T-helper 22 cell (primary cell): ENCODE measurements at places on chromosomes 7 and 10.

DNA sequence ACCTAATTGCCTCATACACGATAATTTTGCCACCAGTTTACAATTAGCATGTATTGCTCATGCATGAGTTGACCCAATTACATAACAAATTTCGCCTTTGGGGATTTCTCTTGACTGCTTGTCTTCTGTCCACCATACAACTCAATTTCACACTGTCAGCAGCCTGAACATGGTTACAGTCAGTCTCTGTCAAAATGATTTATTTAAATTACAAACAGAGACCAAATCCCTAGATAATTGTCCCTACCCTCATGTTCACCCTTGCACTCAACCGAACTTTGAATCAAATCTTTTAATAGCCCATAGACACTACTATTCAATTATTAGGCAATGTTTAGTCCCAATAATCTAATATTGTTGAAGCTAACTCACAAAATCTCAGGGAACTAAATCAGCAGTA lies 59.7 kb upstream of the NEBL start:
- DNase-seq: no peak

DNA sequence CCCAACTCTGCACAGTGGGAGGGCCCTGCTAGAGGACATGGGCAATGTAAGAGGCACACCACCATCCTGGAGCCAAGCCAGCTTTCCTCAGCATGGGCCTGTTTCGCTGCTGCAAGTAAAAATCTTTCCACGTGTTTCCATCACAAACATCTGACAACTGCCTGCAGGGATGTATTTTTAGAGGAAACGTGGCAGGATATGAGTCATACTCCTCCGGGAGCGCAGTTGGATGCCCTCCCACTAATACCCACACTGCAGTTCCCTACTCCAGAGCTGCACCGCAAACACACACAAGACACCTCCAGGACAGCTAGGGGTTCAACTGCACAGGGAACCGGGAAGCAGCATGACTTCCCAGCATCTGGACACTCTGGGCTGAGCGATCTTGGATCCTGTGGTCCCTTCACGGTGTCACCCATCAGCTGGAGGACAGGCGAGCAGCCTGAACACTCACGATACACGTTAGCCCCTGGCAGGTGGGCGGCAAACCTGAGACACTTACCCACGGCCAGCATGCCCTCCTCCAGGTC lies 26.1 kb downstream of the PLAC9 start:
- no peak for DNase-seq

DNA sequence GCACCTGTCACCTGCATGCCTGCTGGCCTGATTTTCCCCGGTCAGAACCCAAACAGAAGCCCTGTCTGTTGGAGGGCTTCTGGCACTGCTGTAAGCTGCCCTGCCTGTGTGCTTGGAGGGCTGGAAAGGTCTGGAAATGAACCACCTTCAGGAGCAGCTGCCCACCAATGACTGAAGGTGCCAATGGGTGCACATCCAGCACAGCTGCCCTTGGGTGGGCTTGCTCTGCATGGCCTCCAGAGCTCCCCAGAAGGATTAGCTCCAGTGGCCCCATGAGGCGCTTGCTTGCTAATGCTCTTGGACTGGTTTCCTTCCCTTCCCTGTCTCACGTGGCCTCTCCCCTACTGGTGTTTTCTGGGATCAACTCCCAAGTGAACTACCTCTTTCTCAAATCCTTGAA lies 43.2 kb downstream of the WDFY4 start:
- no peak for DNase-seq

GRCh38 chr10:100508691-100509150 lies 10.9 kb downstream of the SEC31B start:
- DNase-seq: no peak

DNA sequence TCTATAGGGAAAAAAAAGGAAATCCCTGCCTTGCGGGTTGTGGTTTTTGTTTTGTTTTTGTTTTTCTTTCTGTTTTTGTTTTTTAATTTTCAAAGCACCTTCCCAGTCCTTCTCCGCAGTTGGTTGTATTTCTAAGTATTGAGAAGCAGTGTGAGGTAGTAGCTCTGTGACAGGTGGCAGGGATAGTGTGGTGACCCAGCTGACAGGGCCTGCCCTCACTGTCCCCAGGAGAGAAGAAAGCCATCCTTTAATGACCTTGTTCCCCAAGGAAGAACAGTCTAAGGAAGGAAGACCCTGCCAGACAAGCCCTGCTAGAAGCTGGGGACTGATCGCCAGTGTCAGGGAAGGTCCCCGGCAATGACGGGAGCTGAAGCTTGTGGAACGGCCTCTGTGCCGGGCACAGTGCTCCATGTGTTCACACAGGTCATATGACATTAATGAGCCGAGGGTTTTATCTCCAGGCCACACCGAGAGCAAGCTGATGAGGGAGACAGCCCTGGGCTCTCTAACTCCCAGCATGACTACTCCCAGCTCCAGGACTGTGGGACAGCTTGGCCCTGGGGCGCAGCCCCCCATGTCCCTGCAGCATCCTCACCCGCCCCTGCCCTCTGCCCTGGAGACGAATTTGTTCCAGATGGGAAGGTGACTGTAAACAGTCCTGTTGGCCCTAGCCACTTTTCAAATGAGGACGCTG lies 69.0 kb upstream of the LRRC18 start:
- no peak for DNase-seq

DNA sequence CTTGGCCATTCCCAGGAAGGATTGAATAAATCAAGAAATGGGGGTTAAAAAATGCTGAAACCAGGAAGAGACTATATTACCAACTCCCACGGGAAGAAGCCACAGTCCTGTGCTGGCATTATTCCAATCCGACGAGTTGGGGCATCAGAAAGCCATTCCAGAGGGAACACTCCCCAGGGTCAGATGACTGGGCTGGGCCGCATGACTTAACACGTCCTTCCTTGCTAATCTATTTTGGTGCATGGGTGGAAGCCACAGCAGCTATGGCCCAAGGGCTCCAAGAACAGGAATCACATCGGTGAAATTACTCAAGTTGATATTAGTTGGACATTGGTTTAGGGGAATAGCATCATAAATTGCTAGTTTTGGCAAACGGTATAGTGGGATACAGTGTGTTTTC lies 592.9 kb upstream of the NRP1 start:
- DNase-seq: no peak

DNA sequence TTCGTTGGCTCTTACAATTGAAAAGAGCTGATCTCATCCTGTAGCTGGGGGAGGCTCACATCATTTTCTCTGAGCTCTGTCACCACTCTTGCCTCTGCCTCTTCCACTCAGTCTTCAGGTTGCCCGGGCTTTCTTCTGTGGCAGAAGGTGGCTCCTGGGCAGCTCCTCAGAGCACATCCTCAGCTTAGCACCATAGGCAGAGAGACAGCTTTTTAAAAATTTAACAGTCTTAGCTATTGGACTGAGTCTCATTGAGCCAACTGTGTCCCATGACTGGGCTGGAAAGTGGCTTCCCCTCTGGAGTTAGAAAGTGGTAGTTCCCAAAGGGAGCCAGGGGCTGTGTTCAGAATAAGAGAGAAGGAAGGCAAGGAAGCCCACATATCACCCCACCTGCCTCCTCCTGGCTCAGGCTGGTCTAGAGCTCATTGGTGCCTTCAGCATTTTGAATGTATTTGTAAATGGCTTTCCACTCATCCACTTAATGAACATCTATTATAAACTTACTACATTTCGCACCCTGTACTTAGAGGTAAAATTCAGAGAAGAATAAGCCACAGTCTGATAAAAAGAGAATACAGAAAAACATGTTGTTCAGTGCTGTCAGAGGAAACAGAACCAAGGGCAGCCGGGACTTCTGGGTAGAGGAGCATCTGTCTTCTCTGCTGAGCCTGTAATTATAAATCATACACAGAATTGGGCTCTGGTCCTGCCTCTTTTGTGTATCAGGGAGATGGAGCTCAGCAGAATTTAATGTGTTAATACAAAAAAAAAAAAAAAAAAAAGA lies 119.3 kb downstream of the WDFY4 start:
- no peak for DNase-seq

DNA sequence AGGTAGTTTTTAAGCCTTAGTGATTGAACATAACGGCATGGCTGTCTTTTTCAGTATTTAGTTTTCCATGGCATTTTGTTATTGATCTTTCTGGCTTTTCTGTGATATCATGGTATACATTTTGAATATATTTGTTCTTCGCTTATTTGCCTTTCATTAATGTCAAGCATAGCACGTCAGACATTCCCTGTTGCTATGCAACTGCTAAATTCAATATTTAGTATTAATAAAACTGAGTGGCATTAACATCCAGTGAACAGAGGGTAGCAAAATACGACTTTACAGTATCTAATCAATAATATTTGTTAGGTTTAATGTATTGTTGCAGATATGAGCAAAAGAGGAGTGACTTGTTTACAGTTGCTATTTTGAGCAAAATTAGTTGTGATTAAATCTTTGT lies 72.5 kb downstream of the LCOR start:
- DNase-seq: no peak

DNA sequence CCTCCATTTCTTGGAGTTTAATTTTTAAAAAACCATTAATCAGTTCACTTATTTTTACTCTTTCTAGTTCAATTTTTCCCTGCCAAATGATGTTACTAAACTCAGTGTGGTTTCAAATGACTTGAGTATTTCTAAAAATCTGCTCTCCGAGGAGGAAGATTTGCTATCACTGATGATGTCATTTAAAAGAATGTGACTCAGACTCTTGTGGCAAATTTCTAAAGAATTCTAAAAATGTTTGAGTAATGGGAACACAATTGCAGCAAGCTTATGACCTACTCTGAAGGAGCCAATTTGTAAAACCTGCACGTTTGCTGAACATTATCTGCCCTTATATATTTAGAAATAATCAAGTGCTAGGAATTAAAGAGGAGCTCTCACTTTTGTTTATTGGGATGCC lies 88.6 kb downstream of the SPAG6 start:
- no peak for DNase-seq

- DNase-seq: no peak
These were observed 10.1 kb upstream of the EGR2 start for GRCh38 chr10:62826273-62826672.

- DNase-seq: no peak
These were observed 238.9 kb downstream of the IPMK start for GRCh38 chr10:58028597-58029366.

DNA sequence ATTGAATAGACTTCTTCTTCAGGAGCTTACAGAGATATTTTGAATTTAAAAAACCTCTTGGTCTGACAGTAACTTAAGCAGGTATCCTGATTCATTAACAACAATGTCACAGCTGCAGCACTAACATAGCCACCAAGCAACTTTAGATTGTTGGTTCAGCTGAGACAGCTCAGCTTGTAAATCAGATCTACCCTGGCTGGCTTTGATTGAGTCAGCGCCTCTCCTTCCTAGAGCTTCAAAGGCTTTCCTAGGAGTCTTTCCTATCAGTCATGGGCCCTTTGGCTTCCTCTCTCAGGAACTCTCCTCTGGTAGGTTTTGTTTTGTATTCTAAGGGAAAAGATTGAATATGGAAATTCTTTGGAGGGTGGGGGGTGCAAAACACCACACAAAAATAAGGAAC lies 70.7 kb upstream of the STEAP4 start:
- DNase-seq: no peak

GRCh38 chr10:112115781-112116385 lies 67.7 kb downstream of the GPAM start:
- DNase-seq: no peak

DNA sequence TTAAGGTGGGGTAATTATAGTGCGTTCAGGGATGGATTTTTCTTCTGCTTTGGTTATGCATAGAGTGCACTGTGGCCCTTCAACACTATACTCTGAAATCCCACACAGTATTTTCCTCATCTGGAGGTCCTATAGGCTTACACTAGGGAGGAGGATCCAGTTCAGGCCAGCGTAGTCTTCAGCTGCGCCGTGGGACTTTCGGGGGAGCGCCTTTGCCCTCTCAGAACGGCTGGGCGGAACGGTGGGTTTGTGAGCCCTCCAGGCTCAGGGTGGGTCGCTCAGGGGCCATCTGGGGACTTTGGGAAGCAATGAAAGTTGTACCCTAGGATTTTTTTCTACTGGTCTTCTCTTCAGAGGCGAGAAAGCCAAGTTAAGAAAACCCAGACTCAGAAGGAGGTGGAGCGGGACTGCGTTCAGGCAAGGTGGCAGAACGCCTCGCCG lies 652 bp upstream of the VPS26A start:
- no peak for DNase-seq

- no peak for DNase-seq
These were observed 10.3 kb downstream of the TMEM106B start for GRCh38 chr7:12221414-12221813.

GRCh38 chr10:130369645-130370381 lies 233.6 kb downstream of the GLRX3 start:
- DNase-seq: no peak

DNA sequence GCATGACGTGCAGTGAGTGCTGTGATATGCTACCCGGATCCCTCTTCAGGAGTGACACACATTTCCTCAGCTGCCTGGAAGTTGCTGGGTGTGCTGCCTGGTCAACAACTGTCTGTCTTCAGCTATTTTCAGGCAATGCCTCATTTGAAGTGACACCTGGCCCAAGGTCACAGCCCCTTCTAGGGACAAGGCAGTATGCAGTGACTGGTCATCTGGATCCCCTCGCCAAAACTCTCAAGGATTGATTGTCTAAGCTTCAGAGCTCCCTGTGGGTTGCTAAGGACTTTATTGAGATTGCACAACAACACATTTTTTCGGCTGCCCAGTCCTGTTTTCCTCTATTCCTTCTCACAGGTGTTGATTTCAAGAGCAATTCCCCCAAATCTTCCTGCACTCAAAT lies 108.8 kb downstream of the GNAI1 start:
- no peak for DNase-seq

- DNase-seq: no peak
These were observed 630.8 kb downstream of the ANKRD7 start for GRCh38 chr7:118855290-118855689.

- DNase-seq: no peak
These were observed 26.1 kb downstream of the IFIT5 start for GRCh38 chr10:89440226-89441009.

DNA sequence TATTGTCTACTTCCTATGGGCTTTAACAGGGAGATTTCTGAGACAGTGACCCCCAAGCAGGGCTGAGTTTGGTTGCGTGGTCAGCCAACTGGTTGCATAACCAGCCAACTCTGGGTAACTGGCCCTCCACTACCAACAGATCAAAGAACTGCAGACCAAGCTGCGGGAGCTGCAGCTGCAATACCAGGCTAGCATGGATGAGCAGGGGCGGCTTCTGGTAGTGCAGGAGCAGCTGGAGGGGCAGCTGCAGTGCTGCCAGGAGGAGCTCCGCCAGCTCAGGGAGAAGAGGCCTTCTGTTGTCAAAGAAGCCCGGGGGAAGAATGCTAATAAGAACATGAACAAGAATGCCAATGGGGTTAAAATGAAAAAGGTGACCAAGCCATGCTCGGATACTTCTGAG lies 15.7 kb upstream of the FLNC start:
- no peak for DNase-seq

GRCh38 chr7:20140291-20141001 lies 76.7 kb downstream of the MACC1 start:
- no peak for DNase-seq

DNA sequence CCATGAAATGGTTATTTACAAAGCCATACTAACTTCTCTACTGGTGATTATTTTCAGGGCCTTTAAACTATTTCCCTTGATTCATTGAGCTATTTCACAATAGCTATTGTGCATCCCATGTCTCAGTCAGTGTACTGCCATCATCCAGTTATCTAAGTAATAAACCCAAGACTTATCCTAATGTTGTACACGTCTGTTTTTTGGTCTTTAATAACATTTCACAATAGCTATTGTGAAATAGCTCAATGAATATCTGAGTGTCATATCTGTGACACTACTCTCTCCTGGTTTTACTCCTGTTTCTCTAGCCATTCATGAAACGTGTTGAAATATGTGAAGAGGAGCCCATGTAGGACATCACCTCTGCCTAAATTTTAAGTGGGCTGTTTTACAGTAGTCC lies 36.5 kb upstream of the TMEM140 start:
- no peak for DNase-seq

- no peak for DNase-seq
These were observed 51.1 kb upstream of the UBE3C start for GRCh38 chr7:157087646-157088045.

- no peak for DNase-seq
These were observed 546.4 kb upstream of the C7orf33 start for GRCh38 chr7:148044173-148044572.
